ENCODE measurements at places on chromosomes 6 and 20.

GRCh38 chr6:152130441-152130840 is 323.0 kb downstream of the ESR1 start:
- peak; percentile 51 for DNase-seq

- peak; percentile 74 for DNase-seq
Measured at GRCh38 chr6:105270511-105270910, 90.7 kb upstream of the POPDC3 start.

DNA sequence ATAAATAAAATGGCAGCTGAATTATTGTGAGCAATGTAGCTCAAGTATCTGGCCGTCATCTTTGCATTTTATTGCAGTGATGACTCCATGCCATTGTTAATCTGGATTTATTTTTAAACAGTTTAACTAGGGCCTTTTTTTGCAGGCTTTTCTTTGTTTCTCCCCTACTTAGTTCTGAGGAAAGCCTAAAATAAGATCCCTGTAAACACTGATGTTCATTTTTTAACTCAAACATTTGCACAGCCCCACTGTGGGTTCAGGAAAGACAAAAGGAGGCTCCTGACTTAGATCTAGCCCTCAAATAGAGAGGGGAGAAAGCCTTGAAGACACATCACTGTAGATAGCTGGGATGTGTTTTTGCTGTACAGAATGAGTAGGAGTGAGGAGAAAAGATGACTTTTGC is 69.2 kb downstream of the PLEKHG1 start:
- no peak for DNase-seq

DNA sequence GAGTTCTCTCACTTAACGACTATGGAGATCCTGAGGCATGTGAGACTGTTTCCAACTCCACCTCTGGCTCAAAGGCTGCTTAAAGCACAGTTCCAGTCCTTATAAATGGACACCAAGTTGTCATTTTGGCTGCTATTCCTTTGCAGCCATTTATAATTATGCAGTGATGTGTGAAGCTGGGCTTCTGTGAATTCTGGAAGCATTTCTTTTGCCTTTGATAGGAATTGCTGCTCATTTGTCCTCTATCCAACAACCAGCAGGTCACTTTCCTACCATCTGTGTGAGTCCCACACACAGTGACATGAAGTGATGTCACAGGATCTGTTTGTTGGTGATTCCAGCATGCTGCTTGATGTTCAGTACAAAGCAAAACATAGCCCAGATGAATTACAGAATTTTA is 28.5 kb upstream of the EFHC1 start:
- DNase-seq, result no peak

GRCh38 chr6:142728910-142729481 is 216.0 kb downstream of the HIVEP2 start:
- peak; percentile 96 for DNase-seq

GRCh38 chr20:373171-373890 is 7.2 kb upstream of the TRIB3 start:
- peak; percentile 92 for DNase-seq

- DNase-seq, result no peak
Measured at GRCh38 chr6:144149558-144149893, 791 bp upstream of the STX11 start.

- no peak for DNase-seq
Measured at GRCh38 chr20:2295886-2296515, at the start of gene TGM3. TGM3 (plus strand) TSS chr20:2296001; CDS start chr20:2296064, 63 bp downstream.

GRCh38 chr20:51500936-51501335 is 41.6 kb downstream of the NFATC2 start:
- no peak for DNase-seq

- DNase-seq, result no peak
Measured at GRCh38 chr20:37864298-37864697, 38.6 kb upstream of the VSTM2L start.

DNA sequence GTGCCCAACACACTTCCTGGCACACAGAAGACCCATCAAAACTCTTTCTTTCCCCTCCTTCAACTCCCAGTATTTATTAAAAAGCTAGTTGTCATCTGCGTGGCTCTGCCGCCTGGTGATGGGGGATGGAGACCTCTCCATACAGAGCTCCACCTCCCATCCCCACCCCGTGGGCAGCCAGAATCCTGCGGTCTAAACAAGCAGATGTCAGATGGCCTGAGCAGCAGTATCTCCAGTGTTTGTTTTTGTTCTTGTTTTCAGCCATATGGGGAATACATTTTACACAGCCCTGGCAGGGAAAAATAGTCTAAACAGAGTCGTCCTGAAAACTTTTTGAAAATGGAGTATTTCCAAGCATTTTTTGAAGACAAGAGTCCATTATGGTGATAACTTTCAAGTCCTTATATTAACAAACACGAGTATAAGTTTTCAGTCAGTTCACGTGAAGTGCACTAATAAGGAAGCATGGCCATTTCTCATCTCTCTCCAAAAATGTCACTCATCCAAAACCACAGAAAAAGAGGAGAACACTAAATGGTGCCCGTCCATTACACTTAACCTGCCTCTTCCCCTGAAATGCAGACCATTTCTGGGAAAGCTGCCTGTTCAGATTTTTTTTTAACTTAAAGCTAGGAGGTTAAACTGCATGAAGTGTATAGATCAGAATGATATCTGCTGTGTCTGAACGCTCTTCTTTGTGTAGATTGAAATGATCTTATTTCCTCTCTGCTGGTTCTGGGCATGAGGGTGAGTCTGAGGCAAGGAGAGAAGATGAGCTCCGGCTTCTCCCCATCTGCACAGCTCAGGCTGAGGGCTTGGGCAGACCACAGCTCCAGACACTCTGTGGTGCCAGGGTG is 91.0 kb downstream of the TCP11 start:
- peak; percentile 85 for DNase-seq

GRCh38 chr6:10725716-10726115 is 2.8 kb downstream of the TMEM14C start:
- no peak for DNase-seq

GRCh38 chr6:35435074-35435837 is 16.9 kb upstream of the FANCE start:
- peak; percentile 69 for DNase-seq

DNA sequence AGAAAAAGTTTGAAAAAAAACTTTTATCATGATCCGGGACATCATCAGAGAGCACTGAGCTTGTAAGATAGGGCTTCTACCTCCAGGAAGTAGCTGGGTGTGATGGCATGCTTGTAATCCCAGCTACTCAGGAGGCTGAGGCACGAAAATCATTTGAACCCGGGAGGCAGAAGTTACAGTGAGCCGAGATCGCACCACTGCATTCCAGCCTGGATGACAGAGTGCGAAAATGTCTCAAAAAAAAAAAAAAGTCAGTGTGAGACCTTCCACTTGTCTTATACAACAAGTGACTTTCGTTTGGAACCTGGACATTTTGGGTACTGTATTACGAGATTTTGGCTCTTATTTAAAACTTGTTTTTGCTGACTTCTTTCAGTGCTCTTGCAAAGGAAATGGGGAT is 5.9 kb upstream of the SLC13A3 start:
- DNase-seq, result no peak

GRCh38 chr6:154536999-154537398 is 26.5 kb upstream of the CNKSR3 start:
- peak; percentile 69 for DNase-seq

DNA sequence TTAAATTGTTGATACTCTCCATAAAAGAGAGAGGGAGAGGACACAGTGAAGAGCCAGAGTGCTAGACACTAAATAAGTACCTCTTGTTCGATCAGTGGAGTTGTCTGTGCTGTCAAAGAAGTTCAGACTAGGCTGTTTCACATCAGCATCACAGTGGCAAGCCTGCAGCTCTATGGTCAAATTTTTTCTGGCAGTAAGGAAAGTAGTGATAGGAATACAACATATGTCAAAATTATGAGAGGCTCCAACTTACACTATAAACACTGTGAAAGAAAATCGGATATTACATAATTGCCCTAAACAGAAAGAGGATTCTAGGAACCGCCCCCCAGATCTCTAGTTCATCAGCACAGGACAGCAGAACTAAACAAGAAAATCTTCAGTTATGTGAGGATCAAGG is 23.1 kb downstream of the DNAH8 start:
- no peak for DNase-seq

- no peak for DNase-seq
Measured at GRCh38 chr6:43454290-43454695, 1.1 kb downstream of the DLK2 start.

- DNase-seq, result no peak
Measured at GRCh38 chr6:98977671-98978292, 30.0 kb upstream of the FBXL4 start.

DNA sequence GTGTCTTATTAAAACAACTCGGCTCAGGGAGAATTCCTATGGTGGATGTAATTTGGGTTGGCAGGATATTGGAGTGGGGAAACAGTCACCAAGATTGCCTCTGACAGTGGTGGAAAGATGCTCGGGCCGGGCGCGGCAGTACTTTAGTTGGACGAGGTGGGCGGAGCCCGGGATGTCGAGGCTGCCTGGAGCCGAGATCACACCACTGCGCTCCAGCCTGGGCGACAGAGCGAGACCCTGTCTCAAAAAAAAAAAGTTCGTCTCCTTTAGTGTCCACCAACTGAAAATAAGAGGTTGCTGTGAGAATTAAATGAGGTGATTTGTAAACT is 621 bp downstream of the NOL7 start:
- DNase-seq, result peak; percentile 21

DNA sequence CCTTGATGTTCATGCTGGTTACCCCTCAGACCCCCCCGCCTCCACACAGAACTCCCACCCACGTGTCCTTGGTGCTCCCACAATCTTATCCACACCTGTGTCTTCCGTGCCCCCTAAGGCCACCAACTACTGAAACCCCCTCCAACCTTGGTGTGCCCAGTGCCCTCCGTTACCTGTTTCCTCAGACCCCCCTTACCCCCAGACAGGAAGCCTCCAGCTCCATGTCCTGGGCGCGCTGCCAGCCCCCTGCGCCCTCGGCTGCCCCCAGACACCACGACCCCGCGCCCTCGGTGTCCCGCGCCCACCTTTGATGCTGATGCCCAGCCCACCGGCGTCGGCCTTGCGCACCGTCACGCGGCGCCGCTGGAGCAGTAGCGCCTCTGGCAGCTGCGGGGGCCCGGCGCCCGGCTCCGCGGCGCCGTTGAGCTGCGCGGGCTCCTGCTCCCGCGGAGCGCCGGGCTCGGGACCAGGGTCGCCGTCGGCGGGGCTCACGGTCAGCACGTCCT is 504 bp downstream of the SNTA1 start:
- DNase-seq, result no peak

DNA sequence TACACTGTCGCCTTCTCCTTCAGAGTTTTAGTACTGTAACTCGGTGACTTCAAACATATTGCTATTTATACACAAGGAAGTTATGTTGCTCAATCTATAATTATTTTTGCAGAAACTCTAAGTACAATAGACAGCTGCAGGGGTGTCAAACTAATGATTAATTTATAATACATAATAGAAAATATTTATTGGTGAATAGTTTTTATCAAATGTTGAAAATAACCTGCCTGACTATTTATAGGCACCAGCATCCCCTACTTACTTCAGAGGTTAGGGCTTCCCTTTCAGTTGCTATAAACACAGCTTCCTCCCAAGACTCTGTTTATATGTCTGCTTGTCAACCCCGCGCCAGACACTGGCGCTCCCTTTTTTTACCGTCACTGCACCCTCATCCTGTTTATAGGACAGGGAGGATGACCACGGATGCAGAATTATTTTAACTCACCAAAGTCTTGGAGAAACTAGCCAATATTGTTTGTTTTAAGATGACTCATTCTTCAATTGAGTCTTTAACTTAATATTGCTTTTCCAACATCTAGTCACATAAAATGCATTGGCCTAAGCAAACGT is 225.0 kb downstream of the ALDH8A1 start:
- peak; percentile 29 for DNase-seq

GRCh38 chr20:14761903-14762302 is 424.5 kb upstream of the FLRT3 start:
- DNase-seq, result no peak

- DNase-seq, result no peak
Measured at GRCh38 chr20:40663304-40663790, 25.7 kb downstream of the MAFB start.

GRCh38 chr6:52535711-52536423 is 41.0 kb downstream of the TRAM2 start:
- DNase-seq, result no peak

GRCh38 chr6:12594530-12594893 is 122.1 kb upstream of the PHACTR1 start:
- no peak for DNase-seq

GRCh38 chr6:151730496-151730870 is 77.0 kb upstream of the ESR1 start:
- no peak for DNase-seq

DNA sequence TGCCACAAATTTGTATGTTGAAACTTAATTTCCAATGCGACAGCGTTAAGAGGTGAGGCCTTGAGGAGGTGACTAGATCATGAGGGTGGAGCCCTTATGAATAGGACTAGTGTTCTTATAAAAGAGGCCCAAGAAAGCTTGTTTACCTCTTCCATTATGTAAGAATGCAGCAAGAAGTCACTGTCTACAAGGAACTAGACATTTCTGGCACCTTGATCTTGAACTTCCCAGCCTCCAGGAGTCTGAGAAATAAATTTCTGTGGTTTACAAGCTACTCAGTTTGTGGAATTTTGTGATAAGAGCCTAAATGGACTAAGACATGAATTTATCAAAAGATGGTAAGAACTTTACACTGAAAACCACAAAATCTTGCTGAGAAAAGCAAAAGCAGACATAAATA is 173.6 kb upstream of the SGK1 start:
- peak; percentile 97 for DNase-seq

DNA sequence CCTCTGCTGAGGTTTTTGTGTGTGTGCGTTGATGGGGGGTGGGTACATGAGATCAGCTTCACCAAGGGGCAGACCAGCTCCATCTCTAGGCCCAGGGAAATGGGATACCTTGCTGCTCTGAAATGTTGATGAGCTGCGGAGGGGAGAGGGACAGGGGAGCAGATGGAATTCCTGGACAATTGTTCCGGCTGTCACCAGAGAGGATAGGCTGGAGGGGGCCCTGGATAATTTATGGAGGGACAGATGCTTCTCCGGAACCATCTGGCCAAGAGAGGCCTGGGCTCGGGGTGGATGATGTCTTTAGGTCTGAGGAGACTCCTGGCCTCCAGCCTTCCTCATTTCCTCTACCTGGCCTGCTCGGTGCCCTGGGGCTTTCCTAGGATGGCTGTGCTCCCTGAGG is 1.9 kb upstream of the TJAP1 start:
- DNase-seq, result no peak

DNA sequence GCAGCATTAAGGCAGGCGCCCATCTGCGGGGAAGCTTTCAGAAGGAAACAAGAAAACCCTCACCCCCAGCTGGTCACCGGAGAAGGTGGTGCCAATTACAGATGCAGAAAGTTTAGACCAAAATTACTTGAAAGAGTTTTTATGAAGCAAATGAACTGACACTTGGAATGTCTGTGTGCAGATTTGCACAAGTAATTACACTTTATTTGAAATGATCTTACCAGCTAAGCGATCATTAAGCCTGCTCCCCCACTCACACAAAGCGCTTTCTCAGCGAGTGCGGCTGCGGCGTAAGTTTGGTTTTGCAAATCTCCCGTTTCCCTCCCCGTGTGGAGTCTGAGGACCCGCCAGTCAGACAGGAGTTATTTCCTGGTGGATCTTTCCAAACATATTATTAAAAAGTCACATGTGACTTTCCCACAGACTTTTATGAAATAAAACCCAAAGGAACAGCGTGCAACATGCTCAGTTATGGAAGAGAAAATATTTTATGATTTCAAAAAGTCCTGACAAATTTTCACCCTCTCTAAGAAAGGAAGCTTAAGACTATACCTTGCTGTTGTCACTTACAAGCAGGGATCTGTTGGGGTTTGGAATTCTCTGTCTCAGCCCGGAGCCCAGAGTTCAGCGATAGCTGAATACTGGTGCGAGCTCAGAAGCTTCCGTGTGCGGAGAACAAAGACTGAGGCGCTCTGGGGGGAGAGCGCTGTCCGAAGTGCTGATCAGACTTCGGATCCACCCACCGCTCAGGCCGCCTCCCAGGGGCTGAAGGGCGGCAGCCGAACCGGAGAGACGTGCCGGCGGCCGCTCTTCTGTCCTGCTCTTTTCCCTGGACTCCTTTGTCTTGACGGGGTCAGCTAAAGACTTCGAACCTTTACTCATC is 2.7 kb upstream of the MYT1 start:
- DNase-seq, result peak; percentile 38
